ENCODE measurements at places on chromosomes 12 and 14.

DNA sequence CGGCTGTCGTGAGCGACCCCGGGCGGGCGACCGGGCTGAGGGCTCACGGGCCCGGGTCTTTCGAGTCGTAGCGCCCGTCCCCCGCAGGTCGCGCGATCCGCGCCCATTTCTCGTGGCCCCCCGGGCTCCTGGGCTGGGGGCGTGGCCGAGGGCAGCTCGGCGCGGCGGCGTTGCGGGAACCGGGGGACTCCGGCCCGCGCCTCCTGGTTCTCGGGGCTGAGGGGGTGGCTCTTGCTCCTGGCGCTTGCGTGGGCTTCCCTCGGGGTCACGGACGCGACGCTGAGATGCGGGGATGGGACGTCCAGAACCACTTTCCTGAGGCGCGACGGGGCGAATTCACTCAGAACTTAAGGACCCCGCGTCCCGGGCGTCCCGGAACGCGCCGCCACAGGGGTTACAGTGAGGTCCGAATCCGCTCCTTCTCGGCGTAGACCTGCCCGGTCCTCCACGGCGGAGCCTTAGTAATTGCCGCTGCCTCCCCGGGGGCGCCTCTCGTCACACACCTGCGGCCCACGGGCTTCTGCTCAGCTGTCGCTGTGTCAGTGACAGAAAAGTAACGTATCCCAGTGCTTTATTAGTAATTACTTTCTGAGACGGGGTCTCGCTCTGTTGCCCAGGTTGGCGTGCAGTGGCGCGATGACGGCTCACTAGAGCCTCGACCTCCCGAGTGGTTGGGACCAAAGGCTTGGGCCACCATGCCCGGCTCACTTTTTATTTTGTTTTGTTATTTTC, 606 bp downstream of the EP400 start:
- DNase-seq, result peak; percentile 19

- DNase-seq, result no peak
Measured at GRCh38 chr12:52655720-52656124, 3.7 kb upstream of the KRT2 start.

GRCh38 chr14:72906879-72907278, 13.0 kb upstream of the DPF3 start:
- no peak for DNase-seq

GRCh38 chr12:49793620-49794019, 34.6 kb downstream of the NCKAP5L start:
- no peak for DNase-seq

DNA sequence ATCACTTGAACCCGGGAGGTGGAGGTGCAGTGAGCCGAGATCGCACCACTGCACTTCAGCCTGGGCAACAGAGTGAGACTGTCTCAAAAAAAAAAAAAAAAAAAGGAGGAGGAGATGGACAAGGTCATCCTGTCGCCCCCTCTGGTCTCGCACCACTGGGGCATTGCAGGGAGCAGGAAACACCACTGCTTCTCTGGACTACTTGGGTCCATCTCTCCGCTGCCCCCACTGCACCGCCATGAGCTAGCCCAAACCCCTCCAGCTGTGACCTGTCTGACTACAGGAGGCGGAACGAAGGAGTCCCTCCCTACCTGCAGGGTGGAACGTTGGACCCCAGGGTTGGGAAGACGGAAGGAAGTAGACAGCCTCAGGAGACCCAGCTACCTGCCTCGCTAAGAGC, 18.2 kb upstream of the FAM222A start:
- DNase-seq, result no peak

DNA sequence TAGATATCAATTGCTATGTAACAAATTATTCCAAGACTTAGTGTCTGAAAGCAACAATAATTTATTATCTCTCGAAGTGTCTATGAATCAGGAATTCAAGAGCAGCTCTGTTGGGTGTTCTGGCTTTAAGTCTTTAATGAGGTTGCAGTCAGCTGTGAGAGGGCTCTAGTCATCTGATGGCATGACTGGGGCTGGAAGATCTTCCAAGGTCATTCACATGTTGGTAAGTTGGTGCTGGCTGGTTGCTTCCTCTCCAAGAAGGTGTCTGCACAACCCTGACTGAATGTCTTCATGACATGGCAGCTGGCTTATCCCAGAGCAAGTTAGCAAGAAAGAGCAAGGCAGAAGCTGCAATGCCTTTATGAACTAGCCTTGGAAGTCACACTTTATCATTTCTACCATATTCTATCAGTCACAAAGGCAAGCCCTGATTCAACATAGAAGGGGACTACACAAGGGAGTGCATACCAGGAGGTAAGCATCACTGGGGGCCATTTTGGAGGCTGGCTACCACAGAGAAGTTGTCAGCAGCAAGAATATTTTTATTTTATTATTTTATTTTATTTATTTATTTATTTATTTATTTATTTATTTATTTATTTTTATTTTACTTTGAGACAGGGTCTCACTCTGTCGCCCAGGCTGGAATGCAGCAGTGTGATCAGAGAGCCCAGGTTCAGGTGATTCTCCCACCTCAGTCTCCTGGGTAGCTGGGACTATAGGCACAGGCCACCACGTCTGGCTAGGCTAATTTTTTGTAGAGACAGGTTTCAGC, 7.6 kb upstream of the SLC38A2 start:
- no peak for DNase-seq

GRCh38 chr14:61183196-61183885, 97.8 kb downstream of the TMEM30B start:
- no peak for DNase-seq

DNA sequence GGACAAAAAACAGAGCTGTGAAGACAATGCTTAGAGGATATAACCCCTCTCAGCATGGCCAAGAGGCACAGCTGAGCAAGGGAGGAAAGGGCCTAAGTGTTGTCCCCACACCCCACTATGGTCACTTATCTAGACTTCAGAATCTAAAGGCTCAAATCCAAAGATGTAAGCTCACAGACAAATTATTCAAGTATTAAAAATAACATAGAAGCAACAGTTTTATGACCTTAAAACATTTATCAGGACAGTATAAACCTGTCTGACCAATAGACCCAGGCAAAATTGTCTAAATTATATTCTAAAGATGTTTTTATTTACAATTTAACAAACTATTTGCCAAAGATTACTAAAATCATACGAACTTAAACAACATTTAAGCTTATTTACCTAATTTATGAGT, 28.1 kb upstream of the PRICKLE1 start:
- DNase-seq, result no peak

DNA sequence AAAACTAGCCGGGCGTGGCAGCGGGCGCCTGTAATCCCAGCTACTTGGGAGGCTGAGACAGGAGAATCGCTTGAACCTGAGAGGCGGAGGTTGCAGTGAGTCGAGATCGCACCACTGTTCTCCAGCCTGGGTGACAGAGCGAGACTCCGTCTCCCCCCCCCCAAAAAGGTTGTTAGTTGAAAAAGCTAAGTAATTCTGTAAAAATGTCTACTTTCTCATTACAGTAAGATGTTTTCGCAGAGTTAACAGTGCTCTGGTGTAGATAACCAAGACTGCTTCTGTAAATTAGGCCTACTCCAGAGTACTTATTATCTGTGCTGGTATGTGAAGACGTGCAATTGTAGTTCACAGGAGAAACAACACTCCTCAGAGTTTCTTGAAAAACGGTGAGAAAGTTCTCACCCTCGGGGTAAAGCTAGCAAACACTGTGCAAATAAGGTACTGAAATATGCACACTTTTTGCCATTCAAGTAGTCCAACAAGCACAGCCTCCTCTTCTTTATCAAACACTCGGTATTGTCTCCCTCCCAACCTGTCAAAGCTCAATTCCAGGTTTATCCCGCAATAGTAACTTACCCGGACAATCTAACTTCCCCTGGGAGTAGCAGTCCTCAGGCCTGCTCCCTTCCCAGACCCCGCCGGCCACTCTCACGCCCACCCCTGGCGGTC, 974 bp downstream of the BTBD7 start:
- no peak for DNase-seq

GRCh38 chr12:31899109-31899508, 60.1 kb upstream of the RESF1 start:
- no peak for DNase-seq

DNA sequence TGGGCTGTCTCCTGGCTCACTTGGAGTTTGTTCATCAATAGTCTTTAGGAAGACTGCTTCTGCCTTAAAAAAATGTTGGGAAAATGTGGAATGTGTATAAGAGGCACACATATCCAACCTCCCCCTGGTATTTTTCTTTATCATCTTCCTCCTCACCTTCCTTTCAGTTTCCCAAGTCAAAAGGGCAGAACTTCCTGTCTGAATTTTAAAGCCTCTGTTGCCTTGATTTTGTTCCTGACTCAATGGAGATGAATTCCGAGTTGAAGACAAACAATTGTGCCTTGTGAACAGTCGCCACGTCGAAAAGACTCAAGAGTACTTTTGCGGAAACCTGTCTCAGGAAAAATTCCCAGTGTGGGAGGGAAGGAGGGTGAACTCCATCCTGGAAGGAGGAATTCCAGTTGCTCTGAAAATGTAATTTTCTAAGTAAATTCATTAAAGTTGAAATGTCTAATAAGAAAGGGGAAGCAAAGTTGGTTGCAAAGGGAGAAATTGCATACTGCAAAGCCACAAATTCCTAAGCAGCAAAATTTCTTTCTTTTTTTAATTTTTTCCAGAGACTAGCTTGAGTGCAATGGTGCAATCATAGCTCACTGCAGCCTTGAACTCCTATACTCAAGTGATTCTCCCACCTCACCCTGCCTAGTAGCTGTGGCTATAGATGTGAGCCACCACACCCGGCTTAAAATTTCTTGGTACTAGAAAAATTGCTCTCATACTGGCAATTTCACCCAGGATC, 50.2 kb upstream of the ELK3 start:
- no peak for DNase-seq

DNA sequence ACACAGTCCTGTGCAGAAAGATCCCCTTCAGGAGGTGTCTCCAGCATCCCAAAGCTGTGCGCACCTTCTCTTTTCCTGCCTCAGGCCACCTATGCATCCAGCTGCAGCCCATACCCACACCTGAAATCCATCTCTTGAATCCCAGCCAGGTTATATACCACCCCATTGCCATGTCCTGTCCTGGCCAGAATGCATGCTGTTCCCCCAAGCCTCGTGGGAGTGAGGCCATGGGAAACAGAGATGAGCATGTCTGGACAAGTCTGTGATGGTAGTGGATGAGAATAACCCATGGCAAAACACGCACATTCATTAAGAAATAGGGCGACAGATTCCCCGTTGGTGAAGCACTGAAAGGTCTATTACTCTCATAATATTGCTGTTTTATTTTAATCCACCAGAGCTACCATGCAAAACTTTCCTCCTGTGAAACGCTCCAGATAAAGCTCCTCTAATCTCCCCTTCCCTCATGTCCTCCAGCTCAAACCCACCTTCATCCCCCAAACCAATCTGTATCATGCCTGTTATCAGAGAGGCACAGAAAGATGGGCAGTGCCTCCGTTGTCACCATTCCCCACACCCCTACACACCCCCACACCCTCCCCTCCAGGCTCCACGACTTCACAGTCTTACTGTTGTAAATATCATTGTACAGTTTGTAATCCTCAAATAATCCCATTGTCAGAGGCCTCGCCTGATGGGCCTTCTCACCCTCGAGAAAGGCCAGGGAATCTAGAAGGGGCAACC, 97.5 kb upstream of the FKBP4 start:
- DNase-seq, result no peak

- DNase-seq, result no peak
Measured at GRCh38 chr14:65599375-65599774, 186.8 kb downstream of the FUT8 start.

DNA sequence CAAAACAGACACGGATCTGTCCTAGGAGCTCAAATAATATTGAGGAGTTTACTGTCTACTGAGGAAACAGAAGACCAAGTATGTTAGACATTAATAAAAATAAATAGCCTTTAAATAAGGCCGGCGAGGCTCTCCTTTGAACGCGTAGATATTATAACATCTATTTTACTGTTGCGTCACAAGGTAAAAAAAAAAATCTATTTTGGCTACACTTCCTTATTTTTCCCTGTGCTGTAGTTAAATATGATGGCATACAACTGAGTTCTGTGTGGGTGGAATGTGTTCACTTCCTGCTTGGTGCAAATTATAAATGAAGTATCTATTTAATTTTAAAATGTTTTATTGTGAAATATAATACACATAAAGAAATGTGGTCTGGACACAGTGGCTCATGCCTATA, 17.2 kb upstream of the RAD52 start:
- no peak for DNase-seq

- peak; percentile 85 for DNase-seq
Measured at GRCh38 chr12:4269279-4269991, 4.1 kb upstream of the CCND2 start.

- peak; percentile 25 for DNase-seq
Measured at GRCh38 chr12:10749700-10750384, 26.7 kb upstream of the YBX3 start.

- no peak for DNase-seq
Measured at GRCh38 chr12:45234139-45234865, 18.4 kb downstream of the ANO6 start.

DNA sequence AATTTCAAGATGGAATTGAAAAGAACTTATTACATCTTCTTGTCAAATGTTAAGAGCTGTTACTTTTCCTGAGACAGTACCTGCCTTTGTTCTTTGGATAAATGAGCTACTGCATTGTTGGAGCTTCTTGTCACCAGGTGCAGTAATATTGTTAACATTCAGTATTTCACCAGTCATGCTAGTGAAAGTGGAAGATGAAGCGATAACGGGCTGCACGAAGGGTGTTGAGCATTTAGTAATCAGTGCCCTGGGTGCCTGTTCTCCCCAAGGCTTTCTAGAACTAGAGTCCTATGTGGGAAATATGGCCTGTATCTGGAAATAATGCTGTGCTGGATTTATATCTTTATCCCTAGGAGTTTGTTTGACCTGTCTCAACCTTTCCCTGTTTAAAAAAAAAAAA, 83.2 kb downstream of the PPP2R5C start:
- DNase-seq, result no peak

DNA sequence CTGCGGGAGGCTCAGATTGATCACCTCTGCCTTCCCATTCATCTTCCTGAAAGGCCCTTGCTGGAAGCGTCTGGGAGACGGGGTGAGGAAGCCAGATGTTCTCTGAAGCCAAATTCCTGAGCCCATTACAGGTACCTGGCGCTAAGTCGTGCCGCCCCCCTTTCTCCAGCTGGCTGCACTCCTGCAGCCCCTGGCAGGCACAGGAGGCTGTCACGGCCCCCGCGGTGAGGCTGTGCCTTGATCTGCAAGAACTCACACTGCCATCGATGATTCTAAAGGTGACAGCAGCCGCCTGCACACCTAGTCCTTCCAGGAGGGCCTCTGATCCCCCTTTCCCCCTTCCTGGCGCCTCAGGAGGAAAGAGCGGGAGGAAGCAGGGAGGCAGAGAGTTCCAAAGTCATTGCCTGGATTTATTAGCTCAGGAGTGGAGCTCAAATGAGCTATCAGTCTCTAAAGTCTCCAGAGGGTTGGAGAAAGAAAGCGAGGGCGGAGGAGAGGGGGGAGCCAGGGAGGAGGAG, 106.9 kb downstream of the RFLNA start:
- DNase-seq, result no peak

Data from stimulated activated CD4-positive, alpha-beta T cell treated with anti-CD3 and anti-CD28 coated beads, Interleukin-15, amount 100 ng/mL, for 1 hour (primary cell).